Kidney glomerular epithelial cell (primary cell): ENCODE measurements at places on chromosomes 3 and 15.

DNA sequence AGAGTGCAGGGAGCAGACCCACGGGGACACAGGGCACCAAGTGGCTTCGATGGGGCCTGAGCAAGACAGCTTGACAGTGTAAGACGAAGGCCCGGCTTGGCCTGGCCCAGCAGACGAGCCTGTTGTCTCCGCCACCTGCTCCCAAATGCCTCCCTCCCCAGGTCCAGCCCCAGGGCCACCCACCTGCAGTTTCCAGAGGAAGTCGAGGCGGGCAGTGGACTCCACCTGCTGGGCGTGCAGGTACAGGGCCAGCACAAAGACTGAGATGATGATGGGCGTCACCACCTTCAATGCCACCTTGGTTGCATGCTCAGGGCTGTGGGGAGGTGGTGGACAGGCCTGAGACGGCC is 94.1 kb downstream of the SEC22A start:
- DNase-seq, result no peak

GRCh38 chr3:55615694-55616295 is 128.7 kb upstream of the WNT5A start:
- DNase-seq, result no peak

DNA sequence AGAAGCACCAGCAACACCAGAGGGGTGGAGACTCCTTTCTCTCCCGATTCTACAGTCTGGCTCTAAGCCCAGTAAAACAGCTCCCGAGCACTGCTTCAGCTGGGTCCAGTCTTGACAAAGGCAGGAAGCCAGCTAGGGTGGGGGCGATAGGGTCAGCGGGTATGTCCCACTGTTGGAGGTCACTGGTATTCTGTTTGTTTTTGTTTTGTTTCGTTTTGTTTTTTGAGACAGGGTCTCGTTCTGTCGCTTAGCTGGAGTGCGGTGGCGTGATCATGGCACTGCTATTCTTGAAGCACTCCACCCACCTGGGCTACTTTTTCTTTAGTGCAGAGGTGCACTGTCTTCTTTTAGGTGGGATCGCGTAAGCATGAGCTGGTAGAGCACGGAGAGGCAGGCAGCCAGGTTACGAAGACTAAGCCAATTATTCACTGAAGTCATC is 16.3 kb downstream of the GCSAM start:
- no peak for DNase-seq

- DNase-seq, result no peak
Observed at GRCh38 chr3:177371888-177372287, 174.6 kb upstream of the TBL1XR1 start.

DNA sequence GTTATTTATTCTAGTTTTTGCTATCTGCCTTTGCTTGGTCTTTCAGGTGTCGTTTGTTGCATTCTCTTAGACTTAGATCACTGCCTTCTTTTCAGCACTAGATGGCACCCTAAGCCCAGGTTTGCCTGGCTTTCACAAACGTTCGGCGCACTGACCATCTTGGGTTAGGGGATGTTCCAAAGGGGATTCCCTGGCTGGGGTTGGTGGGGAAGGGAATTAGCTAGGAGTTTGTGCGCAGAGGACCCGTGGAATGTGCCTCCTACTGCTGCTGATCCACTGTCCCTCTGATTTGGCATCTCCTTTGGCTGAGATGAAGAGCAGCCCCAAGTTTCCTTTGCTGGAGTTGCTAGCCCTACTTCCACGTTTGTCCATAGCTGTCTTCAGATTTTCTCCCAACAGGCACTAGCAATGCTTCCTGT is 33.9 kb downstream of the PFN2 start:
- peak; percentile 34 for DNase-seq

DNA sequence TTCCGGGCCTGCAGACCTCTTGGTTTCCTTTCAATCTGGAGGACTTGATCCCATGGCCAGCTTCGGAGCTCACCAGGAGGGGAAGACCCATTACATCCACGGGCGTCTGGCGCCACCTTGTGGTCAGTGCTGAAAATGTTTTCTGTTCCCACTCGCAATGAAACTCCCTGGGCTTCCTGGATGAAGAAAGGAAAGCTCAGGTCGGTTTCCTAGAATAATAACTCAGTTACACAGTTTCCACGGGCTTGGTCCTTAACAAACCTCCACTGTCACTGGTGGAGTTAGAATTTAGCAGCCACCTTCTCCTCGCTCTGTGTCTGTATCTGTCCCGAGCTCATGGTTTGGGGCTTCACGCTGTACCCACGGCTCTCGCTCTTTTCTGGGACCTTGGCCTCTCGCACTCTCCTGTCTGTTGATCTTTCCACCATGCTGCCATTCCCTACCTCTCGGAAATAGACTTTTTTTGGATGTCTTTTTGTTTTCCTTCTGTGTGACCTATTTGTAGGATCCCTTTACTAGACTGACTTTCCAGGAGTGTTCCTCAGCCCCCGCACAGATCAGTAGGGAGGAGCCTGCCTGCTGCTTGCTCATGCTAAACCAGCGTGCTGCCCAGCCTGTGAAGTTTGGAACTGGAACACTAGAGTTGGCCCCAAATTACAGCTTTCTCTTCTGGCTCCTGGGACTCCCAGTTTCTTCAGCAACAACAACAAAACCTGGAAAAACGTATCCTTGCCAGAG is 56.3 kb downstream of the IL20RB start:
- peak; percentile 81 for DNase-seq

DNA sequence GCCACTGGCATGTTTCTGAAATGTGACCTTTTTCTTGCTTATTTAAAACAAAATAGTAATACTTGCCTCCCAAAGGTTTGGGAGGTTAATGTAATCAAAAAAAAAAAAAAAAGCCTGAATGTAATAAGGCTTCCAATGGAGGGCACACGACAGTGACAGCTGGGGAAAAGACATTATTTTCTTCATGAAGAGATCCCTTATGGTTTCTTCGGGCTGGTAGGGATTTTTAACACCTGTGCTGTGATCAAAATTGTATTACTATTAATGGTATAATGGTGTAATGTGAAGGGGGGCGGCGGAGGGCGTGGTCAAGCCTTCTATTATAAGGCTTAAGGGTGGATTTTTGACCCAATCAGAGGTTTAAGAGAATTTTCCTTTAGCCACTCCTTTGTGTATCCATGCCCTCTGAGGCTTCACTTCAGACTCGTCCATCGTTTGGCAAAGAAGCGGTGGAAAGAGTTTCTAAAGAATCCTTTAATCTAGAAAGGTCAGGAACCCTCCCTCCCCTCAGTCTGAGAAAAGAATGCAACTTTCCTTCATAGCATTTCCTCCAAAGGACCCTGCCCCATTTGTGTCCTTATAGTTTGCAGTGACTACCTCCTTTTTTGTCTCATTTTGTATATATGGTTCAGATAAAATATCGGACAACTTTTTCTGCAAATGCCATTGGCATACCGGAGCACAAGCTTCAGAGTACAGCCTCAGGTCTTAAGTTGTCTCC is 89.5 kb upstream of the CHD2 start:
- DNase-seq, result peak; percentile 83

DNA sequence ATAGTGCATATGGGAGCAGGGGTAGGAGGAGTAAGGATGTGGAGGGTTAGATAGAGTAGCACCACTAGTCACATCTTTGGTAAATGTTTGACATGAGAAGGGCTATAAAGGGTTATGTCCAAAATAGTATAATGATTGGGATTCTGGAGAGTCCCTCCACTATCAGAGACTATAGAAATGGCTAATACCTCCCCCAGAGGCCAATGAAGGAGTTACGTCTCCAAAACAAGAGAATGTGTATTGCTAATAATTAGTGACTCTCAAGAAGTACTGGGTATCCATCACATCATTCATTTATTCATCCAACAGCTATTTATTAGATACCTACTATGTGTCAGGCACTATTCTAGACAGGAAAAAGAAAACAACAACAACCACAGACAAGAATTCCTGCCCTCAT is 203.7 kb upstream of the UMPS start:
- no peak for DNase-seq

DNA sequence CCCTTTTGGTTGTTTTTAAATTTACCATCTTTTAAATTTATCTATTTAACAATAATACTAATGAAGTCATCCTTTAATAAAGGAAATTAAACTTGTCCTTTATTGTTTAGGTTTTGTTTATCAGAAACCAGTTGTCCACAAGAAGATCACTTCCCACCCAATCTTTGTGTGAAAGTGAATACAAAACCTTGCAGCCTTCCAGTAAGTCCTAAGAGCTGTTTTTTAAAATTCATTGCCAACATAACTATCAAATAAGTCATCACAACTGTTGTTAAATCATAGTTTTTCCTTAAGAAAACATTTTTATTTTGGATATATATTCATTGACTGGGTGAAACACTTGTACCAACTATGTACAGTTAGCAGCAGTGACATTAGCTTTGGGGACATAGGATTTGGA is 59.4 kb downstream of the CALML4 start:
- no peak for DNase-seq

DNA sequence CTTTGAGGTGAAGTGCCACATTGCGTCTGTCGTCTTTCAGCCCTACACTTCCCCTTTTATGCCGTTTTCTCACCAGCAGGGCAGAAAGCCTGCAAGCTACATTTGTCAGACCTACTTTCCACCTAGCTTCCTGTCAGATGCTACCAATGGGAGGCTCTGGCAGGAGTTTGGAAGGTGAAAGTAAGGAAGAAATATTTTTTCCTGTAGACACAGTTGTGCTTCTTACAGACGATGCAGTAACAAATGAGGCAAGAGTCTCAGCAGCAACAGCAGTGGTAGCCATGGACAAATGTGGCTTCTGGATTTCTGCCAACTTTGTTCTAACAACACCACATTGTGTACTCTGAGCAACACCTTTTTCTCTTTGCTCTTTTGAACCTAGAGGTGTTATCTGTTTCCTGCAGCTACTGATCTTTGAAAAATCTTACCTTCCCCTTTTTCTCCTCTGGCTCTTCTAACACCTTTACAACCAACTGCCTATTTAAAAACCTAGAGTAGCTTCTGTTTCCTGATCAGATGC is 70.6 kb upstream of the STT3B start:
- DNase-seq, result no peak

- DNase-seq, result peak; percentile 81
Observed at GRCh38 chr3:64815195-64815631, 127.4 kb upstream of the ADAMTS9 start.

DNA sequence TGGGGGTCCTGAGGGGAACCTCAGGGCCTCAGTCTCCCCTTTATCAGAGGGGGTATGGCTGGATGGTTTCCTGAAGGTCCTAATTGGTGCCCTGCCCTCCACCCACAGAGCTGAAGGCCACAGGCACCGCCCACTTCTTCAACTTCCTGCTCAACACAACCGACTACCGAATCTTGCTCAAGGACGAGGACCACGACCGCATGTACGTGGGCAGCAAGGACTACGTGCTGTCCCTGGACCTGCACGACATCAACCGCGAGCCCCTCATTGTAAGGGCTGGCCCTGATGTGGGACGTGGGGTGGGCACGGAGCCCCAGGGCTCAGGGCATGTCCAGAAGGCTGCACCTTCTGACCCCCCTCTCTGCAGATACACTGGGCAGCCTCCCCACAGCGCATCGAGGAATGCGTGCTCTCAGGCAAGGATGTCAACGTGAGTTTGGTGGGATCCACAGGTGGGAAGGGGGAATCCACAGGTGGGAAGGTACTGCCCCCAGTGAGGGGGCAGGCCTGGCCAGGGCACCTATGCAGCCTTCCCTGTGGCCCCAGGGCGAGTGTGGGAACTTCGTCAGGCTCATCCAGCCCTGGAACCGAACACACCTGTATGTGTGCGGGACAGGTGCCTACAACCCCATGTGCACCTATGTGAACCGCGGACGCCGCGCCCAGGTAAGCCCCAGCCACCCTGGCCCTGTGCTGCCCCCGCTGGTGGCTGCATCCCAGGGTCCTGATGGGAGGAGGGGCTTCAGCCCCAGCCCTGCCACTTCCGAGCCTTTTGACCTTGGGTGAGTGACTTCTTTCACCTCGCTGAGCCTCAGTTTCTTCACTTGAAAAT is 17.5 kb upstream of the GNAT1 start:
- no peak for DNase-seq

DNA sequence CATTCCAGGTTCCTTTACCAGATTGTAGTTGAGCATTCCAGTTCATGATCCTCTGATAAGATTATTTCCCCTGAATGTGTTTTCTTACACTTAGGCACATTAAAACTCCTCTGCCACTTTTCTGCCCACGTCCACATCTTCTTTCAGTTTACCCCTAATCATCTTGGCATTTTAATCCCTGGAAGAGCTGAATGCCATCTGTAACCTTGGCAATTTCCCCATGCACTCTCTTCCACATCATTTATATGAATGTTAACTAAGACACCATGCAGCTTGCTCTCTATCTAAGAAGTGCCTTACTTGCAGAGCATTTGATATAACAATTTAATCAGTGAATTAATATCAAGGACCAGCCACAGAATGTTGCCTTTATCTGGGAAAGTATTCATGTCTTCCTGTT is 25.8 kb downstream of the TIMP4 start:
- DNase-seq, result no peak

DNA sequence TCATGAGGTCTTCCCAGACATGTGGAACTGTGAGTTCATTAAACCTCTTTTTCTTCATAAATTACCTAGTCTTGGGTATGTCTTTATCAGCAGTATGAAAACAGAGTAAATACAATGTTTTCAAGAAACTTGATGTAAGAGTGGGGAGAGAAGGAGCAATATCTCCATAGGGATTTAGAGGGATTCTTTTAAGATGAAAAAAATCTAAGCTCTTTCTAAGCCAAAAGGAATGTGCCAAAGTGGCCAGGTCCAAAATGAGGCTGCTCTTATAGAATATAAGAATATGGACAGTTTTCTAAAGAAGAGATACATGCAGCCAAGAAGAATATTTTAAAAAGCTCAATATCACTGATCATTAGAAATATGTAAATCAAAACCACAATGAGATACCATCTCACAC is 23.9 kb upstream of the RYK start:
- DNase-seq, result no peak

GRCh38 chr3:36065321-36065720 is 315.0 kb upstream of the STAC start:
- DNase-seq, result peak; percentile 60

- no peak for DNase-seq
Observed at GRCh38 chr15:77417602-77418001, 2.3 kb downstream of the PEAK1 start.

DNA sequence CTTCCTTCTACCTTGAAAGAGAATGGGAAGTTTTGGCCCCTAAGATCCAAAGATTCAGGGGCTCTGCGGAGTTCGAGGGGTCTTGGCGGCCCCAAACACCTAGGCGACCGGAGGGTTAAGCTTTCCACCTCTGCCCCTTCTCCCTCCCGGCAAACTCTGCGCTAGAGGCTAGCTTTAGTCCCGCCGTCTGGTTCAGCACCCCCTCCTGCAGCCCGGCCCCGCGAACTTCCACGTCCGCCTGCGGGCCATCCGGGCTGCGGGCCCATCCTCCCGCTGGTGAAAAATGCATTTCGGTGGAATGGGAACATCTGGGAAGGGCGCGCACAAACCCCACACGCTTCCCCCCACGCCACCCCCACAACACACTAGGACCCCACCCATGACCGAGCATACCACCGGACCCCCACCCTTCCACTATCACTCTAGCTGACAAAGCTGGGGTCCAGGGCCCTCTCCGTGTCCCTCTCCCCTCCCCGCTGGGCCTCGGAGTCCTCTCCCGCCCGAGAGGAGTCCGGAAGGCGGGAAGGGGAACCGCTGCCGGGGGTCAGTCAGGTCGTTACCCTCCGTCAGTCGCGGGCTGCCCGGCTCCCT is 1.0 kb downstream of the SHOX2 start:
- DNase-seq, result no peak
